SJCRH30 (cell line): ENCODE measurements at places on chromosomes 12 and 14. TPM values are rescaled to one million over a fixed set of nuclear protein-coding genes. Genes with fewer than 3 reads are reported as not detected.

Gene CCDC196
- total RNA-seq: not detected in 2 replicates

Gene PCBP2
- 246 and 250 TPM in 2 replicates for total RNA-seq

Gene KRT83
- not detected in 2 replicates for total RNA-seq

Gene TMEM233
- 5.6 and 6.5 TPM in 2 replicates for total RNA-seq

Gene DPY19L2
- 3.6 and 4.4 TPM in 2 replicates for total RNA-seq

Gene GLIPR1L2
- total RNA-seq: not detected in 2 replicates
